Adrenal gland (tissue), 19 donors: ENCODE measurements at places on chromosomes 2 and 18. TPM values are rescaled to one million over a fixed set of nuclear protein-coding genes. Genes with fewer than 3 reads are reported as not detected.

IL36G gene
- not detected for total RNA-seq

KCNE4 gene
- total RNA-seq: 3.4 TPM

C2orf72 gene
- 0.66 TPM for total RNA-seq

TUBA3E gene
- not detected for total RNA-seq

WDR75 gene
- total RNA-seq: 57.1 TPM

CBLN2 gene
- total RNA-seq: not detected

RAX gene
- total RNA-seq: not detected

SMARCAL1 gene
- total RNA-seq: 15.3 TPM

TTL gene
- 23.0 TPM for total RNA-seq

PROC gene
- not detected for total RNA-seq

CHRND gene
- total RNA-seq: not detected

ALK gene
- total RNA-seq: 0.25 TPM

WNT10A gene
- total RNA-seq: not detected

EIPR1 gene
- 30.5 TPM for total RNA-seq

POTEC gene
- total RNA-seq: not detected

IL1RL2 gene
- 0.22 TPM for total RNA-seq

SEPTIN10 gene
- total RNA-seq: 48.4 TPM

TXNDC9 gene
- total RNA-seq: 39.2 TPM

KCNJ3 gene
- total RNA-seq: 0.26 TPM
